Stimulated activated CD8-positive, alpha-beta memory T cell treated with anti-CD3 and anti-CD28 coated beads, Interleukin-4, amount 100 ng/mL, for 48 hours (primary cell): ENCODE measurements at places on chromosomes 13 and 19.

- DNase-seq = peak; percentile 74
These were observed 9.1 kb upstream of the LHFPL6 start for GRCh38 chr13:39612023-39612637.

DNA sequence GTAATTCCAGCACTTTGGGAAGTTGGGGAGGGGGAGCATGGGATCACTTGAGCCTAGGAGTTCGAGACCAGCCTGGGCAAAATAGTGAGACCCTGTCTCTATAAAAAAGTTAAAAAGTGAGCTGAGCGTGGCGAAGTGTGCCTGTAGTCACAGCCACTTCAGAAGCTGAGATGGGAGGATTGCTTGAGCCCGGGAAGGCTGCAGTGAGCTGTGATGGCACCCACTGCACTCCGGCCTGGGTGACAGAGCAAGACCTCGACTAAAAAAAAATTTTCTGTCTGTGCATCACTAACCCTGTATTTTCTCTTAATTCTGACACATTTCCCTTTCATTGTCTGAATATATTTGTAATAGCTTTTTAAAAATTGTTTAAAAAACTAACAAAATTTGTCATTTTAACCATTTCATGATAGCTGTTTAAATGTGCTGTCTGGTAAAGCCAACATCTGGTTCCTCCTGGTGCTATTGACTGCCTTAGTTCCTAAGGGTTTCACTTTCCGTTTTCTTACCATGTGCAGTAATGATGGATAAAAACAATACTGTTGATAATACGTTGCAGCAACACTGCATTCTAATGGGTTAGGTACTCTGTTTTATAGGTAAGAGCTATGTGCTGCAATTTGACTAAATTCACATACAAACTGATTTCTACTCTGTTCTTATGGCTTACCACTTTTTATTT lies 29.7 kb downstream of the LATS2 start:
- DNase-seq = no peak

GRCh38 chr13:72180253-72180952 lies 313.4 kb upstream of the DACH1 start:
- no peak for DNase-seq

- no peak for DNase-seq
These were observed 965.7 kb downstream of the UQCRFS1 start for GRCh38 chr19:28247243-28247642.

GRCh38 chr13:35649162-35649561 lies 172.7 kb upstream of the MAB21L1 start:
- no peak for DNase-seq

GRCh38 chr13:98879957-98880356 lies 97.9 kb downstream of the DOCK9 start:
- DNase-seq = no peak

GRCh38 chr13:42708391-42708790 lies 73.0 kb upstream of the FAM216B start:
- no peak for DNase-seq

- DNase-seq = no peak
These were observed 5.3 kb downstream of the SIX5 start for GRCh38 chr19:45763691-45764294.

- no peak for DNase-seq
These were observed 1596.3 kb upstream of the PCDH20 start for GRCh38 chr13:63011996-63012395.

DNA sequence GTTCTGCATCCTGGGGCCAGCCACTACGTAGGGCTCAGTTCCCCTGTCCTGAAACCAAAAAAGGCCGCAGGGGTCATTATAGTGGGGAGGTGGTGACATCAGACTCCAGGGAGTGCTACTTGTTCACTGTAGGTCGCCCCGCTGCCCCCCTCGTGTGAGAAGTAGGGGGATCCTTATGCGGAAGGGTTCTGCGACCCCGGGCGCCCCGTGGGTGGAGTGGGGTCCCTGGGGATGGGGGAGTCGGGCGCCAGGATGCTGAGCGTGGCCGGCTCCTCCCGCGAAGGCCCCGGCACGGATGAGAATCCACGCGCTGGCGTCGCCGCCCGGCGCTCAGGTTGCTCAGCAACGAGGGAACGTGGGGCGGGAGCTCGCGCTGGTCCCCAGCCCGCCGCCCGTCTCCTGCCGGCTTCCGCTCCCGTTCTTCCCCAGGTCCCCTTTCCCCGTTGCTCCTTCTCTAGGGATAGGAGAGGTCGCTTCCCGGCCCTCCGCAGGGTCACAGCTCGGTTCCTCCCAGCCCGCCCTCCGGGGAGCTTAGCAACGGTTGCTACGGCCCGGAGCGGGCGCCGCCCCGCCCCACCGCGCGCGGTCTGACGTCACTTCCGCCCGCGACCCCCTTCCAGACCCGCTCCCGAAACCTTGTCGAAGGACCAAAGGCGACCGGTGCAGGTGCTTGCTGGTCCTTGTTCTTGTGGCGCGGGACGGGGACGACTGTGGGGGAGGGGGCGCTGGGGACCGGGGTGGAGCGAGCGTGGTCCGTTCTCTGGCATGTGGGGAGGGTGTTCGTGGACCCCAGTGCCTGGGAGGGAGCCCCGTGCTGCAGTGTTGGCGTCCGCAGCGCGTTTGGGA lies at the start of gene NAT14:
Gene NAT14, plus strand, starts transcription at position 596 of the 846 bp plus-strand sequence. CDS start 521 bp downstream, outside the sequence.
- DNase-seq = peak; percentile 82

DNA sequence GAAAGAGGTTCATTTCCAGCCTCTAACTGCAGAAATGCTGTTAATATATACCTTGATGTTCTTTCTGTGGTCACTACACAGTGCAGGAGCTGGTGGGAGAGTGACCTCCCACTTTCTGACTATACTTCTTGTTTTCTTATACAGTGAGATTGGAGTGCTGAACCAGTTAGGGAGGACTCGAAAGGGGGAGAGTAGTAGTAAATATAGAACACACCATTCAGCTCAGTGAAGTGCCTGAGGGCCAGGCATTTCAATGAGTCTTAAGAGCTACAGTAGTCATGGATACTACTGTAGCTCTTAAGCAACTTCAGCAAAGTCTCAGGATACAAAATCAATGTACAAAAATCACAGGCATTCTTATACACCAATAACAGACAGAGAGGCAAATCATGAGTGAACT lies 372.9 kb downstream of the MTUS2 start:
- no peak for DNase-seq

DNA sequence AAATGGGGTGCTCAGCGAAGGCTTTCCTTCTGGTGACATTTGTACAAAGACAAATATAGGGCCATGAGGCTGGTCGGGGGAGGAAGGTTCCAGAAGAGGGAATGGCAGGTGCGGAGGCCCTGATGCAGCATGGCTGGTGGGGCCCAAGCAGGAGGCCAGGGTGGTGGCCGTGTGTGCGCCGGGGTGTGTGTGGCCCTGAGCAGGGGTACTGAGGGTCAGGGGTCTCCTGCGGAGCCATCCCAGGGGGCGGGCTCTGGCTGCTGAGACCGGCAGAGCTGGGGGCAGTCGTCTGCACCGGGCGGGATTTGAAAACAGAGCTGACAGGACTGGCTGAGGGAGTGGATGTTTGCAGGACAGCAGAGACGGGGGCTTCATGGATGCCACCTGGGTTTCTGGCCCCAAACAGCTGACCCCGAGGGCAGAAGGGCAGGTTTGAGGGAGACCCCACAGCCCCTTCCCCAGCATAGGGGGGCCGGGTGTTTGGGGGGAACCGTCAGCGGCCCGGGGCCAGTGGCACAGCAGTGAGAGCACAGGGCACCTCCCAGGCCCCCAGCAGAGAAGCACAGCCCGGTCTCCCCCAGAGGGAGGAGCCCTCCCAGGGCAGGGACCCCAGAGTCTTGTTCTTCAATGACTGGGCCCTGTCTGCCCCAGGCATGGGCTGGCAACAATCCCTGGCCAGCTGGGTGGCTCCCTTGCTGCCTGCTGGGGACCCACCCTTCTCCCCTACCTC lies 11.4 kb downstream of the PIAS4 start:
- no peak for DNase-seq

DNA sequence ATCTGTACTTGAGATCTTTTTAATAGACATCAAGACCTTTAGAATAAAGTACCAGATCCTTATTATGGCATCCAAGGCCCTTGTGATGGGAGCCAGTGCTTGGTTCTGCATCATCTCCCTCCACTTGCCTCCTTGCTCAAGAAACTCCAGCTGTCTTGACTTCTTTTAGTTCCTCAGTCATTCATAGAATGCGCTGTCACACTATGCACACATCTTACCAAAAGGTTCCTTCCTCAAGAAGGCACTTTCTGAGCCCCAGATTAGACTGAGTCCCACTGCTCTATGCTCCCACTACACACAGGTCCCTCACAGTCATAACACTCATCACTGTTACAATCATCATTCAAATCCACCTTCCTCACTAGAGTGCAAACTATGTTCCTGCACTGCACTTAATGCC lies 57.8 kb upstream of the ITM2B start:
- no peak for DNase-seq

DNA sequence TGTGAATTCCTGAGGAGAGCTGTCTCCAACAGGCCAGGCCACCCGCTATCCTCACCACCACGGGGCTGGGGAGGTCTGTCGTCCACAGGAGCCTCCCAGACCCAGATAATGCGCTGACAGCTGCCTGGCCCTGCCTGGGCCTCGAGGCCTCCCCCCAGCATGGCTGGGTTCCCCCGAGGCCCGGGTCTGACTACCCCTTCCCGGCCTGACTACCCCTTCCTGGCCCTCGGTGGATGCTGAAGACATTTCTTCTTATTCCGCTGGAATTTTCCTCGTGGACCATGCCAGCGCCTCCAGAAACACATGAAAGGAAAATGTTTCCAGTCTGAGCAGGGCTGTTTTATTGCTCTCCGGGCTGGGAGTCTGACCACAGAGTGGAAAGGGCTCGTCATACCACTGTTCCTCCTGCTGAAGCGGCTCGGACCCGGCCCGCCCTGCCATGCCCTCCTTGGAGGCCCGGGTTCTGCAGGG lies 16.8 kb upstream of the COMP start:
- DNase-seq = no peak

DNA sequence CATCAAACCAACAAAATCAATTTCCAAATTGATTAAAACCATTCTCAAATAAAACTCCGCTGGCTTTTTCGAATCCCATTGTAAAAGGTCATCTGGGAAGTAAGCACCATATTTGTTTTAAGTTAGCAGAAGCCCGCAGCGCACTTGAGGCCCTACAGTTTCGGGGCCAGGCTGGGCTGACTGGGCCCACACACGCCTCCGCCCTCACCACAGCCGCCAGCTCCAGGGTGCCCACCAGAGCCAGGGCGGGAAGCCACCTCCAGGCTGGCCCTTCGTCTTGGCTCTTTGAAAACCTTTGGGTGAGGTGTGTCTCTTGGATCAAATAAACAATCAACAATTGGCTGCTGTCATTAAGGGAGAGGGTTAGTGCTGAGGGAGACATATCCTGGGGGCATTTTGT lies 133.3 kb downstream of the SOX1 start:
- DNase-seq = no peak

- DNase-seq = no peak
These were observed 13.9 kb downstream of the TFDP1 start for GRCh38 chr13:113598481-113598880.

GRCh38 chr13:106560821-106561220 lies 7.1 kb downstream of the ARGLU1 start:
- DNase-seq = no peak

- no peak for DNase-seq
These were observed 389.8 kb downstream of the TBC1D4 start for GRCh38 chr13:75092143-75092542.

DNA sequence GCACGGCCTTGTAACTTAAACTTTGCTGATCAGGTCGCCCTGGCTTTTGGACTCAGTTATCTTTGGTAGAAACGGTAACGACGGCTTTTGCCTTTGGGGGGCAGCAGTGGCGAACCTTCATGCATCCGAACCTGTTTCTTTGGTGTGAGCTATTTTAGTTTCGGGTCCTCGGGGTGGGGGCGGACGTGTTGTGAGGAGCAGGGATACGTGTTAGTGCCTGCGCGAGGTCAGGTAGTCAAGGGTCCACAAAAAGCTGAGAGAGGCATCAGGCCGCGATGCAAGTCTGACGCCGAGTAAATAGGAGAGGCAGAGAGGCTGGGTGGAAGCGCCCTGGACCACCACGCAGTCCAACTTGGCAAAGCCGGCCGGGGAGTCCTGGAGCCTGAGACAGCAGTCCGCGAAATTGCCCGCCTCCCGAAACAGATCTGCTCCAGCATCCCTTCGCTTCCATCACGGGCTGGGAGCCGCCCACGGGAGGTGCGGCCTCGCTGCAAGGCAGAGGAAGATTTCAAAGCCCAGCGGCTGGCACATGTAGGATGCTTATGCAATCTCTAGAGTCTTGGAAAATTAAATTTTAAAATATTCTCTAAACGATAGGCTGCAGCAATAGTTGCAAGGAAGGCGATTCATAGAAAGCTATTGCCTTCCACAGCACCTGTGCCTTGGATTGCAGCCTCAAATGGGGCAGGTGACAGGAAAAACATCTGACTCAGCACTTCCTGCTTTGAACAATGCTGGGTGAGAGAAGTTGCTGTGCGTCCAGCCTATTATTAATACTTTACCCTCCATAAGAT lies 4.6 kb upstream of the TPP2 start:
- DNase-seq = peak; percentile 86
